ENCODE measurements at places on chromosomes 16 and 17.
A peak's percentile ranks its signal among the peaks of the same experiment; 100 is the strongest.

DNA sequence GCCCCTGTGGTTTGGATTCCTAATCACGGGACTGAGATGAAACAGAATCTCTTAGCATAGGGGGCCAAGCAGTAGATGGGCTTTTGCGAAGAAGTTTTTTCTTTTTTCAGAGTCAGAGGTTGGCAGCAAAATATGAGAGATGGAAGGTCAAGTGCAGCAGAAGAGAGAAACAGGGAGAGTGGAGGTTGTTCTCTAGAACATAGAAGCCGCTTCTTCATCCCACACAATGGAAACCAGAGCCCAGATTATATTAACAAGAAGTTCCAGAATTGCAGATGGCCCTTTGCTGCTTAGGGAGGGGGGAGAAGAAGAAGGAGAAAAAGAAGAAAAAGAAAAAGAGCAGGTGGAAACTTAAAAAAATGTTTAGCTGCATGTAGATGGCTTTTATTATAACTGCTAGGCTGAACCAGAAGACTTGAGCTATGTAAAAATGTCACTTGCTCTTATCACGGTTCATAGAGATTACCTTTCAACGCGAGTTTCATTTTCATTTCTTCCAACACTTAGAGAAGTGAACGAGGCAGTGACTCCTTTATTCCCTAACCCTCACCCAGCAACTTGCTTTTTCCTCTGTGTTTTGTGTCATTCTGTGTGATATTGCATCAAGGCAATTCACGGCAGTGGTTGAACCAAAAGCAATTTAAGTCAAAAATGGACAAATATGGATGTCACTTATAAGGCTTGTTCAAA is 737.5 kb downstream of the WWOX start:
- DNase-seq = no peak

DNA sequence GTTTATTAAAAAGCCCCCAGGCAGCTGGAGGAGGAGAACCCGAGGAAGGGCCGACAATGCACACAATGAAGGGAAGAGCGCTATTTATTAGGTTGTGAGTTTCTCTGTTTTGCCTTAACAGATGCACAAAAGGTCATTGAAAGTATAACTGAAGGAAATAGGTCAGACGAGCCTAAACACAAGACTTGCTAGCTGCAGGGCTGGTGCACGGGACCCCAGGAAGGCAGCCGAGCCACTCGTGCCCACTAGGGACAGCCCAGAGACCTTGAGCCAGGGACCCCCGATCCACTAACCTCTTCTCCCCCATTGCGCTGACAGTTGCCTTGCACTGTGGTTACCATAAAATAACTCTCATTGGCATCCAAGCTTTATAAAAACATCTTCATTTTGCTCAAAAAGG is 11.3 kb downstream of the LITAFD start:
- DNase-seq = no peak

- DNase-seq = peak; percentile 29
These were observed 61.1 kb upstream of the MTMR4 start for GRCh38 chr17:58575511-58575910.

DNA sequence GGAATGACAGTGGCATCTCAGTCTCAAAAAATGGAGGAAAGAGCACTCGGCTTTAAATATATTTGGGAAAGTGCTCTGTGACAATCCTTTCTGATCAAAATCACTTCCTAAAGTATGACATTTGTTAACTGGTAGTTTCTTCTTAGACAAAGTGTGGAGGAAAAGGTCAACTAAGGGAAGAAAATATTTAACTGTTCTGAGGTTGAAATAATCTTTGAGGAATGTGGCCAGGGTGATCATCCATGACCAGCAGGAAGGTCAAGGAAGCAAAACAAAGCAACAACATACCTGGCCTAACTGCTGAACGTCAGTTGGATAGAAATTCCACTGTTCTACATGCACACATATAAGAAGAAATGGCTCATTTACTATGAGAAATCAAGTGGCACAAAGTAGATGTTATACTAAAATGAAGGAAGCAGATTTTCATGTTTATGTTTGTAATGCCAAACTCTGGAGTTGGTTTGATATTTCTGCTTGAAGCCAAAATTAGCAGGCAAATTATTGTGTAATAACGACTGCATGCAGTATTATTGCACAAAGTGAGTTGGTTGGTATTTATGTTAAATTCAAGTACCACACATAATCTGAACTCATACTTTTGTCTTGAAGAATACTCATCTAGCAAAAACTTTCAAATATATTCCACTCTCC is 87.3 kb upstream of the CORO6 start:
- no peak for DNase-seq

DNA sequence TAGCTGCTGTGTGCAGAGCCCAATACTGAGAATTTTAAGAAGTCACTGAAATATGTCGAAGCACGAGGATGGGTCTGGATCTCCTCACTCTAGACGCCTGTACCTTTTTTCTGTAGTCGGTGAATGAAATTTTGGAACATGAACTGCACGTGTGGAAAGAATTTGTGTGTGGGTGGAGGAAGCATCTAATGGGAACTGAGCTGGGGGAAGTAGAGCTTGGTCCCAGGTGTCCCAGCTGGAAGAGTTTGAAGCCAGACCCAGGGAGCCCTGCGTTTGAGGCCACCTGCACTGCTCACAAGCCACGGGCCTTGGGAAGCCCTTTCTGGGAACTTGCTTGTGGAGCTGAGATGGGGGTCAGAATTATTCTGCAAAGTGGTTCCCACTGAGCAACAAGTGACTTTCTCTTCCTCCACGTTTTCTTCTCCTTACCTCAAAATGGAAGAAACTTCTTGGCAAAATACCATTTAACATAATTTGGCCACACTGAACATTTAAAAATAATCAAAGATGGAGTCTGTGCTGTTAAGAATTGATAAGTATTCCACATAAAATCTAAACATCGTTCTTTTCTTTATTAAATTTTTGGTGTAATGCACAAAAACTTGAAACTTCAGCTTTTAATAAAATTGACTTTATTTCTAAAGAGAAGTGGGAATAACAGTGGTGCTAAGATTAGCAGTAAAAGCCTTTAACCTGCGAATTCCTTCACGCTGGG is 163.8 kb downstream of the PRKCA start:
- DNase-seq = no peak

GRCh38 chr16:24051125-24051524 is 205.0 kb upstream of the CACNG3 start:
- no peak for DNase-seq

- no peak for DNase-seq
These were observed 7.2 kb upstream of the COL1A1 start for GRCh38 chr17:50208611-50209061.

GRCh38 chr17:50147841-50148225 is 2.6 kb downstream of the PPP1R9B start:
- no peak for DNase-seq

DNA sequence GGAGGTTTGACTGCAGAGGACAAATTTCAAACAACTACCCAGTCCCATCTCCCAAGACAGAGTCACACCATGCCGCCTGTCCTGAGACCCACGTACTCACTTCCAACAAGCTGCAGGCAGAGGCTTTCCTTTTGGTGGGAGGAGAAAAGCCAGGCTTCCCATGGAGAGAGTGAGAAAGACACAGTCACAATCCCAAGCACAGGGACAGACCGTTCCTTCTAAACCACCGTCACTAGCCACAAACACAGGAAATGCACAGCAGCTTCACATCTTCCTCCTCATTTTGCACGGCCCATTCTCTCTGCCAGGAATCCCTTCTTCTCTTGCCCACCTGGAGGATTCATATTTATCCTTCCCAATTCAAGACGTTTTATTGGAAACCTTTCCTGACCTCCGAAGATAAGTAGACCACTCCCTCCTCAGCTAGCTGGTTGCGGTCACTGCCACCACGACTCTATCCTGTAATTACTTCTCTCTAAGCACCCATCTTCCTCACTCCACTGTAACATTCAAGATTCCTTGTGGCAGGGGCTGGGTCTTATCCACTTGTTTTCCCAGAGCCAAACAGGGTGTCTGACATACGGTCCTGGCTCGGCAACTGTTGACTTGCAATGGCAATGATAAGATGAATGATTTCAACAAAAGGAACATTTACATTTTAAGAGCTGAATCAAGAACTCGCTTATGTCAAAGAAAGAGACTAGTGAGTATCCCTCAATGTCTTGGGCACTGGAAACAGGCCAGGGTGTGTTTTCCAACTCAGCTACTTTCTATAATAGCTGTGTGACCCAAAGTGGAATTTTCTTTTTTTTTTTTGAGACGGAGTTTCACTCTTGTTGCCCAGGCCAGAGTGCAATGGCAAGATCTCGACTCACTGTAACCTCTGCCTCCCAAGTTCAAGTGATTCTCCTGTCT is 87.6 kb downstream of the XYLT1 start:
- no peak for DNase-seq

DNA sequence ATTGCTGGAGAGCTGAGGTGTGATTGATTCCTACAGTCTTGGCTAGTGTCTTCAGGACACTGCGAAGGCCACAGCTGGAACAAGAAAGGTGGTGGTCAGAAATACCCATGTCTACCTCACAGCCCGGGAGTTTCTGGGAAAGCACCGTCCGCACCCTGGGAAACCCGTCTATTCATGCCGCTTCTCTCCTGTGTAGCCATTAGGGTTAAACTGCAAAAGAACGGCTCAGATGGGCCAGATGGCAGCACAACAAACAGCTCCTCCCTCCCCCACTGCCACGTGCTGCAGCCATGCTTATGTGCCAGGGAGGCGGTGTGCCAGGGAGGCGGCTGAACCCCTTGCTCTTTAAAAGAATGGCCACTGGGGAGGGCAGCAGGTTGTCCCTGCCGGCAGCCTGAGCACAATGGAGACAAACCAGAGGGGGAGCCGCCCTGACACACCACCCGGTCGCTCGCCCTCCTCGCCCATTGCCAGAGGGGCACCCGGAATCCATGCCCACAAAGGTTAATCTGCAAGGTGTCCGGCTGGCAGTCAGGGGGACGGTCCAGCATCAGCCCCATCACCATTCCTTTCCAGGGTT is 65.2 kb downstream of the CYTH1 start:
- no peak for DNase-seq

GRCh38 chr16:87765776-87766484 is at the start of gene KLHDC4:
TSS of gene KLHDC4 (minus strand) at chr16:87765986. CDS start at chr16:87765890, 96 bp downstream.
- no peak for DNase-seq

DNA sequence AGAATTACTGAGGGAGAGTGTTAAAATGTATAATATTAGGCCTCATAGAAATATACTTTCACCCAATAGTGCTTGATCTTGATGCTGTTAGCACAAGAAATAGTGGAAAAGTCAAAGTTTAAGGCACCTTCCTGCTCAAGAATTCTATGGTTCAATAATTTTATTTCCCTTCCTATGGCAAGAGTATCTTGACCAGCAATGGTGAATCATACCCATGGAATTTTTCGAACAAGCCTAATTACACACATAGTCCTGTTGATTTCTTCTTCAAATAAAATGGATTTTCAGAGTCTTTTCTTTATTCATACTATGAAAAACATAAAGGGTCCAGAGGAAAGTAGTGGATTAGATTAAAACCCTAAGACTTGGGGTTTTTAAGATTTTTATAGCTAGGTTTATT is 810.6 kb downstream of the CDH11 start:
- no peak for DNase-seq

- no peak for DNase-seq
These were observed 47.5 kb downstream of the ADCY7 start for GRCh38 chr16:50313596-50314478.

DNA sequence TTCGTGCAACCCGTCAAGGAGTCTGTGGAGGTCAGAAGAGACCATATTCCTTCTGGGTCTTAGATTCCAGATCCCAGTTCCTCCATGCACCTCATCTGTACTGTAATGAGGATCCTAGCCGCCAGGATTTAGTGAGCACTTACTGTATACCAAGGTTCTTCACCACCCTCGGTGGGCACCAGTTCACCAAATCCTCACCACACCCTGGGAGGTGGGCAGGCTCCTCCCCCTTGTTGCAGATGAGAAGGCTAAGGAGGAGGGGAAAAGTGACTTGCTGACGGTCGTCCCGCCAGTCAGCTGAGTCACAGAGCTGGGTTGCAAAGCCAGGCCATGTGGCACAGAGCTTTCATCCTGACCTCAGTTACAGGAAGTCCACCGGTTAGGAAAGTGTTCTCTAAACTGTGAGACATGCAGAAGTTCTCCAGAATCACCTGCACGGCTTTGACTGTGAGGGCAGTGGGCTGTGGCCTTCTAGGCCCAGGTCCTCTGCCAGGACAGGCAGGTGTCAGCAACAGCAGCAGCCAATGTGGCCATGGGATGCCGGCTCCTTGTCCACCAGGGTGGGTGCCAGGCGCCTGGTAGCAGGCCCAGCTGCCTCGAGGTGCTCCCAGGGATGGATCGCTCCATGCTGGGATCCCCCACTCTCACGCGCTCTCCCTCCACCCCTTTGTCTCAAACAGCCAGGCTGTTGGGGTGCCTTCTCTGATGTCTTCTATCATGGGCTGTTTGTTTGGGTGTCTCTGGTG is 240.3 kb upstream of the GSE1 start:
- DNase-seq = peak; percentile 61

- no peak for DNase-seq
These were observed 164.6 kb upstream of the C17orf78 start for GRCh38 chr17:37211136-37211535.

DNA sequence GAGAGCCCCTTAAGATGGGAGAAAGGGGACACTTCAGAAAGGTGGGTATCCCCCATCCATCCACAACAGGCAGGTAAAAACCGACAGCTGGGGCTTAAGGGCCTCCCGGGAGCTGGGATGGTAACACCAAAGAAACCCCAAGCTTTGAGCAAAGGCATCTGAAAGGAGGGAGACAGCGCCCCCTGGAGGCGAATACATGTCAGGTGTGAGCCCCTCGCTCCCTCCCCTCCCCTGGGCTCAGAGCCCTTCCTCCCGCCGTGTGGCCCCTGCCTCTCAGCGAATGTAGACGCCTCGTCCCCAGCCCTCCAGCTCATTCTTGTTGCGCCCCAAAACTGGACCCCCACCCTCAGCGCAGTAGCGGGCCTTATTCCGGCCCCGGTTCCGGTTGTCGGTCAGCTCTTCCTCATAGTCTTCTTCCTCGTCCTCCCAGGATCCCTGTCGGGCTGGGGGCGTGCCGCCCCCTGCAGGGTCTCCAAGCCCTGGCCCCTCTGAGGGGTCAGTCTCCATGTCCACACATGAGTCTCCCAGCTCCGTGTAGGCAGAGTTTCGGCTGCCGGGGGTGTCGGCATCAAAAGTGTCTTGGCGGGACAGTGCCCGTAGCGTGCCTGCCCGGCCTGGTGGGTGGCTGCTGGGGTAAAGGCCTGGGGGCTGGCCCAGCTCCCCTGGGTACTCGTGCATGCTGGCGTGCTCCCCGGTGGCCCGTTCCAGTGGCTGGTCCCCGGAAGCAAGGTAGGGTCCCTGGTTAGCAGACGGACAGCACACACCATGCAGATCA is 9.1 kb upstream of the ARL5C start:
- no peak for DNase-seq

- no peak for DNase-seq
These were observed 150.0 kb downstream of the SDK2 start for GRCh38 chr17:73493956-73494926.

GRCh38 chr17:50424996-50425681 is 879 bp upstream of the ACSF2 start:
- DNase-seq = no peak

DNA sequence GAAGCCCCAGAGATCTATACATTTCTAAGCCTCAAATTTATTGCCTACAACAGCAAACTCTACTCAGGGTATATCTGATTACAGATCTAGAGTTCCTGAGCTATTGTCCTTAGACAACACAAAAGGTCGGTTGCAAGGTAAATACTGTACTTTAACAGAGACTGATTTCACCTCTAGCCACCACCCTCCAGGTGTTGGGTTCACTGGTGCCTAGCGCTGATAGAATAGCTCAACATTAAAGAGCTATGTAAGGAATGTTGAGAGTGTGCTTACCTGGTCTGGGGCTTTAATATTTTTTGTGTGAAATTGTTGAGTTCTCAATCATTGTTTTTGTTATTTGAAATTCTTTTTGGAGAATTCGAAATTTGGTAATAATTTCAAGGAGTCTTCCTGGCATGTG is 277.0 kb upstream of the PSMD7 start:
- no peak for DNase-seq
